ENCODE measurements at places on chromosomes 5 and 9.

- DNase-seq = no peak
Observed at GRCh38 chr9:121328476-121328875, 41.6 kb downstream of the STOM start.

- DNase-seq = no peak
Observed at GRCh38 chr9:1658661-1659362, 356.3 kb upstream of the SMARCA2 start.

DNA sequence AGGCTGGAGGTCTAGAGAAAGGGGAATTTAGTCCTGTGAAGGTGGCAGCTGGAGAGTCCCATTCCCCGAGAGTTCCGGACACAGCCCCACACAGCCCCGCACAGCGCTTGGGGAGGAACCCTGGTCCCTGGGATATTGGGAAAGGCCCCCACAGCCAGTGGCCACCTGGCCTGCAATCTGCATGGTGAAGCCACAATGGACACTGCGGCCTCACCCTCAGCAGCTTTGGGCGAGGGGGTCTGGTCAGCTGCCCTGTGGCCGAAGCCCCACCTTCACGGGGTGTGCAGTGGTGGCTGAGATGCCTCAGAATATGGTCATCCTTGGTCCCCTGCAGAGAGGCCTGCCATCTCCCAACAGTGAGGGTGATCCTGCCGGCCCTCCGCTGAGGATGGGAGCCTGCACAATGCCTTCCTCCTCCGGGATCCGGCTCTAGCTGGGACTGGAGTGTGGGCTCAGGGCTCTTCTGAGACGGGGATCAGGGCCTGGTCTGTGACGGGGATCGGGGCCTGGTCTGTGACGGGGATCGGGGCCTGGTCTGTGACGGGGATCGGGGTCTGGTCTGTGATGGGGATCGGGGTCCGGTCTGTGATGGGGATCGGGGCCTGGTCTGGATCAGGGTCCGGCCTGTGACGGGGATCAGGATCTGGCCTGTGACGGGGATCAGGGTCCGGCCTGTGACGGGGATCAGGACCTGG is 33.3 kb upstream of the TMEM250 start:
- DNase-seq = no peak

GRCh38 chr9:112665347-112665746 is 52.6 kb downstream of the INIP start:
- DNase-seq = no peak

- DNase-seq = no peak
Observed at GRCh38 chr5:67058998-67059743, 137.4 kb downstream of the CD180 start.

GRCh38 chr5:174047472-174048099 is 2.1 kb downstream of the NSG2 start:
- DNase-seq = peak; percentile 1

- DNase-seq = no peak
Observed at GRCh38 chr9:80871596-80871995, 817.8 kb downstream of the TLE1 start.

DNA sequence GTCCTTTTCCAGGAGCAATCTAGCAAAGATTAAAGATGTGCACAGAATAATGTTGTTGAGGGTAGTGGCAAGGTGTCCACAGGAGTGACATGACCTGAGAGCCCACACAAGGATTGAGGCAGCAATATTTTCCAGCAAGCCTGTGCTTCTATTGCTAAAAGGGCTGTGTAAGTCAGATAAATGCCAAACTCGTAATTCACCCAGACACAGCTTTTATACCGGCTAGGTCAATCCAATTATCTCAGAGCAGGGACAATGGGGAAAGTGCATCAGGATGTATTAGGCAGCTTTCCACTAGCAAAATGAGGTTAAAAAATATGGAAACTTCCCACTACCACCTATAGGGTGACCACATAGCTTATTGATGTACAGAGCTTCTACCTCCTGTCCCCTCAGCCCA is 34.8 kb upstream of the RAB3C start:
- no peak for DNase-seq

DNA sequence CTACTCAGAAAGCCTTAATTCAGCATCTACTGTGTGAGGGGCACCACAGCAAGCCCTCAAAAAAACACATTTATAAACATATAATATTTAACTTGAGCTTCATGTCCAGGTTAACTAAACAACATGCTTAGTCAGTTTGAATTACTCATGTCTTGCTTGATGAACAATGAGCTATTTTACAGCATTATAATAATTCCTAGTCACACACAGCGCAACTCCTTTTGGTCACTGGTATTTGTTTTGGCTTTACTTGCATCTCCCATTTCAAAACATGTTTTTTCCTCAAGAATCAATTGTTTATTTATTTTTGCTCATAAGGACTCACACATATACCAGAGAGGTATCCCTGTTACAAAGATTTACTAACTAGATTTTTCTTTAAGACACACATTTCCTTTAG is 616.7 kb upstream of the DAB2 start:
- no peak for DNase-seq

GRCh38 chr5:135493406-135494180 is 41.4 kb upstream of the TIFAB start:
- no peak for DNase-seq

GRCh38 chr5:10913841-10914240 is 152.8 kb upstream of the DAP start:
- no peak for DNase-seq

- DNase-seq = no peak
Observed at GRCh38 chr5:74665273-74665672, 19.8 kb upstream of the HEXB start.

DNA sequence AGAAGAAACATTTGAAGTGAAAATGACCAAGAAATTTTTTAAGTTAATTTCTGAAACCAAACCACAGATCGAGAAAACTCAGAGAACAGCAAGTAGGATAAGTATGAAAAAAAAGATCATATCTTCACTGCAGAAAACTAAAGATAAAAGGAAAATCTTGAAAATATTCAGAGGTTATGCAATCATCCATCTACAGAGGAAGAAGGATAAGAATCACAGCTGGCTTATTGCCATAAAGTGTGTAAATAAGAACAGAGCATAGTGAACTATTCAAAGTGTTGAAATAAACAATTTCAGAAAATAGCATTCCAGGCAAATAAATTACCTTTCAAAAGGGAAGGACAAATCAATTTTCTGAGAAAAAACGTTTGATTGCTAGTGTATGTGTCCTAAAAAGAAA is 1191.7 kb upstream of the CDH6 start:
- DNase-seq = no peak

DNA sequence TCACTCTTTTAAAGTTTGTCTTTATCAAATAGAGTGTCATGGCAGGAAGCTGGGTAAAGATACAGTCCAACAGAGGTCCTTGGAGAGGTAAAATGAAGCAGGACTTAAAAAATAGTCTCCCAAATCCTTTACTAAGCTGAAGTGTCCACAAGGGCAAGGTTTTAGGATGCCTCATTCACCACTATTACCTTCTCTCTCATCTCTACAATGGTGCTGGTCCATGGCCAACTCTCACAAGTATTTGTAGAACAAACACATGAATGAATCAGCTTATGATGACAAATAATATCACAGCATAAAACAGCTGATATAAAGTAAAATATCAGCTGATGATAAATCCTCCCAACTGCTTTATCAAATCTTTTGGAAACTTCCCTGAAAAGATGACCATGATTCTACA is 162.3 kb upstream of the ZNF462 start:
- DNase-seq = no peak

DNA sequence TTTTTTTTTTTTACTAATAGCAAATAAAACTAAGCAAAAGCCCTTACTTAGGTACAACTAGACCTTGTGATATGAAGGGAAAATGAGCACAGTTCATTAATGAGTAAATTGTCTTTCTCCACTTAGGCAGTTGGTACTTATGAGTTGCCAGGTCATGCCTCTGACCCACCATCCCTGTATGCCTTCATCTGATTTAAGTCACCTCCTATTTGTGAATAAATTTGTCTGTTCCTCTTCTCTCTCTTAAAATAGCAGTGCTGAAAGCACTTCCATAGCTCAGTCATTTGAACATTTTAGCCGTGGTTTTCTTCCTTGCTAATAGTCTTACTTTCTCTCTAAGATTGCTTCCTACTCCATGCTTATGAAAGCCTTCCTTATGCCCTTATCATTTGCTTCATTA is 61.4 kb downstream of the SLC44A1 start:
- no peak for DNase-seq

- DNase-seq = no peak
Observed at GRCh38 chr5:66945389-66946349, 250.9 kb downstream of the CD180 start.

GRCh38 chr5:61595426-61595825 is 263.4 kb downstream of the ZSWIM6 start:
- no peak for DNase-seq

- no peak for DNase-seq
Observed at GRCh38 chr5:123206618-123207017, 117.6 kb downstream of the PRDM6 start.

DNA sequence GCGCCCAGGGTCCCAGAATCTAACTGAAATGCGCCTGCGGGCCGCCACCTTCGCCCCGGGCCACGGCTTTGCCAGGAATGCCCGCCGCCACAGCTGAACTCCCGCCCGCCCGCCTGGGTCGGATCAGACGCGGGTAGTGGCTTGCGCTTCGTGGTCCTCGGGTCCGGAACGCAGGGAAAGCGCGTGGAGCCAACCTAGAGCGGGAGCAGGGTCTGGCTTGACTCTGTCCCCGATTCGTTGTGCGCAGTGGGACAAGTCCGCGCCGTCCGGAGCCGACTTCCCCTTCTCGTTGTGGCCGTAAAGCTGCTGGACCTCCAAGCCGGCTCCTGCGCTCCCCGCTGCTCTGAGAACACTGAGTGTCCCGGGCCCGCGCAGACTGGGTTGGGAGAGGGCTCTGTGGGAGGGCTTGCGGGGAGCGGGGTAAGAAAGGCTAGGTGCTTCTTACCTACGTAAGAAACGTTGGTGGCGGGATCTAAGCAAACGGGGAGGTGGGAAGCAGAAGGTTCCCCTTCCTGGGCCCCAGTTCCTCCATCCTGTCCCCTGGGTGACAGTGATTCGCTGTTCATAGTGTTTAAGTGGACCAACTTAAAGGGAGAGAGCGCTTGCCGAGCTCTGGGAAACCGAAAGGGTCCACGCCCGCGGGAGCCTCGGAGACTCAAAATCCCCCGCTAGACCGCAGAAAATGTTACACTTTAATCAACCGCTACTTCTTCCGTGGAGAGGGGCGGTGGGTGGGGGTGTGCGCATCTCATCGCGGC is 4.4 kb upstream of the FOXE1 start:
- no peak for DNase-seq

DNA sequence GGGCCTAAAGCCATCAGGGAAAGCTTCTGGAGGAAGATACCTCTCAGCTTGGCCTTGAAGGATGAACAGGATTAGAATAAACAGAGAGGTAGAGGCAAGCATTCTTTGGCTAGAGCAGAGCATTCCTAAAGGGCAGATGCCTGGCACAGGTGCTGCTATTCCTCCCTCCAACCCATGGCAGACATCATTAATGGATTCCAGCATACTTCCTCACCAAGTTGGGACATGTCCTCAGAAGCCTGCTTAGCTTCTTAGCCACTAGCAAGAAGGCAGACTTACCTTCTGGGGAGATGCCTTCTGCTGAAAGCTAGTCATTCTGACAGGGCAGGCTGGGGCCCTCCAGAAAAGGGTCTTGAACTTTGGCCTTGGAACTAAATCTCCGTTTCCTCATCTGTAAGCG is 122.0 kb downstream of the RGS3 start:
- DNase-seq = no peak

DNA sequence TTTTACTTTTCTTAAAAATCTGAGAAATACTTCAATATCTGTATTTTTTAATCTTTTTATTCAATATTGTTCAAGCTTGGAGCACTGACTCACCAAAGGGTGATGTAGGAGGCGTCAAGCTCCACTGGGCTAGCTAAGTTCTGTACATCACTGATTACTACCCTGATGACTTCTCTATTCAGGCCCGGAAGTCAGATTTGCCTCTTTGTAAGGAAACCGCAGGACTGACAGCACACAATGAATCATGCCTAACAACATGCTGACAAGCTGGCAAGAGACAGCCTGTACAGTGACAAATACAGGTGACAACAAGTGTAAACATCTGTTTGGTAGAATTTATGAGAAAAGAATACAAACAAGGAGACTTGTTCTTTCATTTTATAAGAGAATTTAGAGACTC is 627.9 kb upstream of the RORB start:
- no peak for DNase-seq

- DNase-seq = no peak
Observed at GRCh38 chr5:134851307-134851923, 5.6 kb downstream of the C5orf24 start.

DNA sequence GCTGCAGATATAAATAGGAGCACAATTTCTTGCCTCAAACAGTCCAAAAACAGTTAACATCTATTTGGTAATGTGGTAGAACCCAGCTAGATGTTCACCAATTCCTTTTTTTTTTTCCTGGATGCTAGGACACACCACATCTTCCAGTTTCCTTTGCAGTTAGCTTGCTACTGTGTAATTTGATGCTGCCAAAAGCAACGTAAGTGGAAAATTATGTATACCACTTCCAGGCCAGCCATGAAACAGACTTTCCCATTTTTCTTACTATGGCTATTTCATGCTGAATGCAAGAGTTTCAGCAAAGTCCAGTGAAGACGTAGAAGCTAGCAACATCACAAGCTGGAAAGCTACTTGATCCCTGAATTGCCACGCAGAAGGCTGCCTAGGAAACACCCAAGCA is 667.2 kb downstream of the TLE1 start:
- no peak for DNase-seq

- no peak for DNase-seq
Observed at GRCh38 chr5:139650689-139651042, 2.5 kb downstream of the CXXC5 start.

GRCh38 chr9:84141741-84142370 is 161.3 kb downstream of the RMI1 start:
- peak; percentile 64 for DNase-seq

DNA sequence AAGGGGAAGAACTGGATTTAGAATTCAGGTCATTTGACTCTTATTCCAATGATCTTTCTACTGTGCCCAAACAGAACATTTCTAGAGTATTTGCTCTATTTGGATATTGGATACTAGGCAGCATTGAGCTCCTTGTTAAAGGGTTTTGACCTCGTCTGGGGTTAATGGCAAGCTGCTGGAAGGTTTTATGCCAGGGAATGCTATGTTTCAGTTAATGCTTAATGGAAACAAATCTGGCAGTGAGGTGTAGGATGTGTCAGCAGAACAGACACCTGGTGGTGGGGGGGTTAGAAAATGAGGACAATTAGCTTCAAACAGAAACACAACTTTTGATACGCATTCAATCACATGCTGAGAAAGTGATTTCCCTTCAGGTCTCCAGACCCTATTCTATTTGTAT is 51.5 kb downstream of the AGXT2 start:
- DNase-seq = no peak

GRCh38 chr9:117097761-117098160 is 317.1 kb downstream of the ASTN2 start:
- DNase-seq = no peak

Measured in NCI-H510A treated with DMSO at 0.1 percent for 48 hours (cell line).